Activated T-cell treated with anti-CD3 and anti-CD28 coated beads, Interleukin-2, amount 50 U/mL, for 48 hours (primary cell): ENCODE measurements at places on chromosomes 6 and 20.

DNA sequence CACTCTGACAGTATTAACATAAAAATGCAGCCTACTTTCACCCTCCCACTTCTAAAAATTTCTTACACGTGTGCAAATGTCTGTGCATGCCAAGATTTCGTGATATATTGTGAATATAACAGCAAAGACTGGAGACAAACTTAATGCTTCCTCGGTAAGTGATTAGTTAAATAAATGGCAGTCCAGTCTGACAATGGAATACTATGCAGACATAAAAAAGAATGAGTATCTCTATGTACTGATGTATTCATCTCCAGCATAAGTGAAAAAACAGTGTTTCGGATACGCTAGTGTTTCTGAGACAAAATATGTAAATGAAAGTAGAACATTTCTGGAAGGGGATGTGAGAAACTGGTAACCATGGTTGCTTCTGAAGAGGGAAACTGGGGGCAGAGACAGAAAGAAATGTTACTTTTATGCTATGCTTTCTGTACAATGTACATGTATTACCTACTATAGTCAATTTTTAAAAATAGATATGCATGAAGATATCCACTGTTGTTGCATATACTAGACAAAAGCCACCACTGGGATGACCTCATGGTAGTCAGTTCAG is 7.0 kb downstream of the SLC22A23 start:
- DNase-seq, result no peak

DNA sequence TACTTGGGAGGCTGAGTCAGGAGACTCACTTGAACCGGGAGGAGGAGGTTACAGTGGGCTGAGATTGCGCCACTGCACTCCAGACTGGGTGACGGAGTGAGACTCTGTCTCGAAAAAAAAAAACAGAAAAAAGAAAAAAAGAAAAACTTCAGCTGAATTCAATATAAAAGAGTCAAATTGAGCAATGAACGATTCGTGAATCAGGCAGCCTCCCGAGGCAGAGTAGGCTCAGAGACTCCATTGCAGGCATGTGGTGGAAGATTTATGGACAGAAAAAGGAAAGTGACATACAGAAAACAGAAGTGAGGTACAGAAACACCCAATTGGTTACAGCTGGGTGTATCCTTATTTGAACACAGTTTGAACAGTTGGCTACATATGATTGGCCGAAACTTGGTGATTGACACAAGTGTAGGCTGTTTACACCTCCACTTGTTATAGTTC is 56.3 kb downstream of the HLA-DPB1 start:
- no peak for DNase-seq

DNA sequence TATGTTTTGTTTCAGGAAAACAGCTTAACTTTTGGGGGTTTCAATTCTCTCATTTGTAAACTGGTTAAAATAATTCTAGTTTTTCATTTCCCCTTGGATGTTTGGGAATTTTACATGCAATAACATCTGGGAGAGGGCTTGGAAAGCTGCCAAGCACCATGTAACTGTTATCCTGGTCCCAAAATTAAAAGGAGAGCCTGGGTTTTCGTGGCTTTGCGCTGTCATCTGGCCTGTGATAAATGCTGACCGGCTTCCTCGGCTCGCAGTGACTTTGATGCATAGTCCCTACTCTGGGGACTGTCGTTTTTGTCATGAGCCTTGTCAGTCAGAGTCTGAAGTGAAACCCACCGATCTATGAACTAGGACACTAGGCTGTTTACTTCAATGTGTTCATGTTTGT is 12.2 kb downstream of the SLC35F1 start:
- no peak for DNase-seq

- no peak for DNase-seq
Measured at GRCh38 chr6:5338177-5338960, 77.1 kb downstream of the FARS2 start.

- DNase-seq, result no peak
Measured at GRCh38 chr6:47788498-47788884, 6.7 kb downstream of the OPN5 start.

- no peak for DNase-seq
Measured at GRCh38 chr6:109523478-109523877, 40.5 kb upstream of the ZBTB24 start.

DNA sequence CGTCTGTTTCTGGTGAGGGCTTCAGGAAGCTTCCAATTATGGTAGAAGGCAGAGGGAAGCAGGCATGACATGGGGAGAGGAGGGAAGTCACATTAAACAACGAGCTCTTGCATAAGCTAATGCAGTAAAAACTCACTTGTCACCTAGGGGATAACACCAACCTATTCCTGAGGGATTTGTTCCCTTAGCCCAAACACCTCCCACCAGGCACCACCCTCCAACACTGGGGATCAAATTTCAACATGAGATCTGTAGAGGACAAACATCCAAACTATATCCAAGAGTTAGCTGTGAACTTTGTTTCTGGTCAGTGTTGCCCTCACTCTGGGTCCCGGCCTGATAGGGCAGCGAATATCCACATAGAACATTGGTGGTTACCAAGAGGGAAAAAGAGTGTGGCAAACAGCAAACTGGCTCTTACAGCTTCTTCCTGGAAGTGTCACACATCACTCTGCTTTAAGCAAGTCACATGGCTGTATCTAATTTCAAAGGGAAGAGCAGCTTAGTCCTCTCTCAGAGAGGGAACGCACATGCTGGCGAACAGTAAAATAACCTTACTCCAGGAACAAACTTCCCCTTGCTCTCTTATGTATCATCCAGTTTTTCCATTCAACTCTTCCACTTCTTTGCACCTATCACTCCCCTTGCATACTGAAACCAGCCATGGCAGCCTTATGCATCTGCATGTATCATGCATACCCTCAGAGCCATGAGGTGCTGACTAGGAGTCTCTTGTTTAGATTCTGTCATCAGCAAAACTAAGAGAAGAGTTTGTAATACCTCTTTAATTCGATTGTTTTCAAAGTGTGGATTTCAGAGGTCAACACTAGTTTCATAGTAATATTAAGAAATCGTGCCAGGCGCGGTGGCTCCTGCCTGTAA is 4.8 kb upstream of the MOCS1 start:
- no peak for DNase-seq

DNA sequence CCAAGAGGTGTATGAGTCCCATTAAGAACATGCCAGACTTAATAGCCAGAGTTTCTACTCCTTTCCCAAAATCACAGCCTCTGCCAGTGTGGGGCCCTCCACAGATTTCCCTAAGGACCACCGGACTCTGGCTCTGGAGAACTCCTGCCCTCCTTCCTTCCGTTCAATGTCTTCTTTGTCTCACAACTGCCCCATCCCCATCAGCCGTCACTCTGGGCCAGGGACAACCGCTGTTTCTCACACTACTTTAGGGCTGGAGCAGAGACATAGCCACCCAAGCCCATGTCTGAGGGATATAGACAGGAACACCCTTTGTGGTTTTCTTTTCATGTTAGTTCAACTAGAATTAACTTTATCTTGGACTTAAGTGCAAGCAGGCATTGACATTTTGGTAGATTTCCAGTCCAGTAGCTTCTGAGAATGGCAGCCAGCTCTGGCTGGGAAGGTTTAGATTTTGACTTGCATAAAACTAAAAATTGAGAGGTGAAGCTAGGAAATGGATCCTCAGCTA is 6.7 kb upstream of the ACSS1 start:
- no peak for DNase-seq

GRCh38 chr6:41182069-41183034 is 18.6 kb downstream of the TREML2 start:
- peak; percentile 53 for DNase-seq

DNA sequence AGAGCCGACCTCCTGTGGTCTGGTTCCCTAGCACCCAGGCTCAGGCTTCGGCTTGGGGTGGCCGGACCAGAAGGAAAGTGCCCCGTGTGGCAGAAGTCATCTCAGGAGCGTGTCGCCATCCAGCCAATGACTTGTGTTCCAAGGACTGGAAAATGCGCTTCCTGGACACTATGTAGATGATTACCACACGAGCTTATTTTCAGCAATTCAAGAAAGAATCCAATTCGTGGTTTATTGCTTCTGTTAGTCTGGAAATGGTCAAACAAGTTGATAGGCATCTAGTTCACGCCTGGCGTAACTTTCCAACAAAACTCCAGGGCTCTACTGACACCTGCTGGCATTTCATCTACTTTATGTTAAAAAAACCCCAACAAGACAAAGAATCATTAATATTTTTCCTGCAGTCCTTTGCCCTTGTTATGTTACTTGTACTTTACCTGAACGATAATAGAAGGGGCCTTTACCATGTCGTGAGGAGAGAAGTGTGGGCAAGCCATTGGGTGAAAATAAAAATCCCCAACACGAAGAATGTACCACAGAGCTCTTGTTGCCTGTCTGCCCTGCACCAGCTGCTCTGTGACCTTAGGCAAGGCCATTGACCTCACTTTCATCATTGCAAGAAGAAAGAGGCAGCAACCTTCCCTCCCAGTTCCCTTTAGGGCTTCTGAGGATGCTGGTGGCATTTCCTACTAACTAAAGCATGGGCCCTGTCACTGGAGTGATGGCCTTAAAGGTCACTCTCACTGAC is 154.7 kb upstream of the LAMP5 start:
- DNase-seq, result no peak

GRCh38 chr20:32285621-32286371 is 8.3 kb downstream of the KIF3B start:
- DNase-seq, result peak; percentile 68

GRCh38 chr20:60882836-60883235 is 369.2 kb upstream of the CDH4 start:
- no peak for DNase-seq

GRCh38 chr6:135937106-135937505 is 85.6 kb downstream of the PDE7B start:
- no peak for DNase-seq

DNA sequence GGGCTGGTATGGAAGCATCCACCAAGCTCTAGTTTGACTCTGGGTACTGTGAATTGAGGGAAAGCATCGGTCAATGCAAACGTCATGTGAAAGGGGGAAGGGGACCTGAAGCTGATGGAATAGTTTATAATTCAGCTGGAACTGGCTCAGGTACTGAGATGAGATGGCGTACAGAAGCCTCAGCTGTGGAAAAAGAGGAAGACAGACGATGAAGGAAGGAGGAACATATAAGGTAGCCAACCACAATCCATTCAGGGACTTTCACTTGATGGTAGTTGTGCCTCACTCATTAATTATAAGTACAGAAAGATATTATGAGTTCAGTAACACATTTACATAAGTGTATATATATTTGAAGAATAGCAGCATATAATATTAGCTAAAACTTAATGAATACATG is 2.7 kb downstream of the CALHM5 start:
- no peak for DNase-seq

DNA sequence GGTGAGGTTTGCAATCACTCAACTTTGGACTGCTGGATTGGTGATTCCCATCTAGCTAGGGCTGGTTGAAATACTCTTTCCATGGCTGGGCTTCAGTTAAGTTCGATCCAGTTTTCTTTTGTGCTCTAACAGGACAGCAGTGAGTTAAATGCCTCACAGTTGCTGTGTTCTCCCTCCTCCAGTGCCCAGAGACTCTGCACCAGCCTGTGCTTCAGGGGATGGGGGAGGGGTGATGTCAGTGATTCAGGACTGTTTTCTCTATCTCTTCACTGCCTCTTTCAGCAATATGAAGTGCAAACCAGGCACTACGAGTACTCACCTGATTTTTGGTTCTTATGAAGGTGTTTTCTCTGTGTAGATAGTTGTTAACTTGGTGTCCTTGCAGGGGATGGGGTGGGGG is 88.2 kb upstream of the FAM83B start:
- no peak for DNase-seq

- no peak for DNase-seq
Measured at GRCh38 chr6:102216232-102216631, 822.7 kb downstream of the GRIK2 start.

- no peak for DNase-seq
Measured at GRCh38 chr6:118770835-118771234, 119.4 kb upstream of the CEP85L start.

GRCh38 chr6:75221116-75221515 is 15.3 kb upstream of the COL12A1 start:
- DNase-seq, result no peak

- DNase-seq, result peak; percentile 67
Measured at GRCh38 chr6:158231551-158232315, 63.6 kb downstream of the GTF2H5 start.

DNA sequence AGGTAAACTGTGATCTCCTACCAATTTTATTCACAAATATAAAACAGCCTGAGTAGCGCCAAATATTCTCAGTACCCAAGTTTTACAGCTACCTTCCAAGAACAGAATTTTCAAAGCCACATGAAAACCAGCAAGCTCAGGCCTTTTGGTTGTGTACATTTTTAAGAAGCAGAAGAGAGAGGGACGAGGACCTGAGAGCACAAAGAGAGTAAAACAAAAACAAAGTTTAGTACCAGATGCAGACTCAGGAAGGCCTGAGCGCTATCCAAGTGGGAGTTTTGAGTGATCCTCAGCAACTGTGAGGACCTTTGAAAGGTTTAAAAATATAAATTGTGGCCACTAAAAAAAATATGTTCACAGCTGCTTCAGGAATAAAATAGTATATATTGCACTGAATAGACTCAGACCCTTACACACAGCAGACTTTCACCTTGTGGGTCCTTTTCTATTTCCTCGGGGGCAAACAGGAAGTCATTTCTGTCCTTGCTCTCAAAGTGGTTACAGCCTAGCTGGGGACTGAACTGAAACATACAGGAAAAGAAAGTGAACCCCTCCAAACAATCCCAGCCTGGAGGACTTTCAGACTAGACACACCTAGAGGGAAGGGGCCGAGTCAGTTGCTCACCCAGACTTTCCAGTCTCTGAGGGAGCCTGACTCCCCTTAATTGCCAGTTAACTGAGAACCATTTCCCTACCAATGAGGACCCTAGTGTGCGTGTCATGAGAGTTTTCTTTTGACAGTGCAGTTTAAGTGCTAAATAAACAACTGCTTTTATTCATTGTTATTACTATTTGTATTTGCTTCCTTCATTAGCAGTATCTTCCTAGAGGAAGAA is 48.5 kb upstream of the NT5E start:
- no peak for DNase-seq
